Left kidney (tissue), 8 donors: ENCODE measurements at places on chromosomes 12 and 14. TPM values are rescaled to one million over a fixed set of nuclear protein-coding genes. Genes with fewer than 3 reads are reported as not detected.

The GPR132 gene
- 0.33 TPM for polyA plus RNA-seq

The NPAS3 gene
- polyA plus RNA-seq = 8.7 TPM

The DAO gene
- polyA plus RNA-seq = 0.58 TPM

The SERPINA12 gene
- polyA plus RNA-seq = 0.91 TPM

The TUBA1A gene
- polyA plus RNA-seq = 433 TPM

The TDRD9 gene
- polyA plus RNA-seq = 7.2 TPM

The GARIN6 gene
- polyA plus RNA-seq = not detected

The RBM25 gene
- 227 TPM for polyA plus RNA-seq

The HCAR2 gene
- 0.57 TPM for polyA plus RNA-seq

The PRORP gene
- polyA plus RNA-seq = 32.7 TPM

The SLC7A8 gene
- 92.4 TPM for polyA plus RNA-seq

The BIN2 gene
- polyA plus RNA-seq = 3.2 TPM

The TAS2R9 gene
- not detected for polyA plus RNA-seq

The TGM1 gene
- 2.3 TPM for polyA plus RNA-seq

The ADAM21 gene
- 0.93 TPM for polyA plus RNA-seq

The KRT7 gene
- polyA plus RNA-seq = 56.5 TPM

The ANO4 gene
- 2.1 TPM for polyA plus RNA-seq

The ATG2B gene
- polyA plus RNA-seq = 47.8 TPM

The OLR1 gene
- polyA plus RNA-seq = 1.3 TPM

The OR4Q2 gene
- not detected for polyA plus RNA-seq

The SLC17A8 gene
- polyA plus RNA-seq = 0.35 TPM

The MUCL1 gene
- 0.25 TPM for polyA plus RNA-seq

The ACTR10 gene
- 112 TPM for polyA plus RNA-seq

The SLCO1B1 gene
- polyA plus RNA-seq = not detected

The PLCZ1 gene
- polyA plus RNA-seq = 1.3 TPM

The CLEC7A gene
- polyA plus RNA-seq = 2.8 TPM

The KLHDC2 gene
- 174 TPM for polyA plus RNA-seq

The FNTB gene
- polyA plus RNA-seq = 35.0 TPM

The AQP6 gene
- polyA plus RNA-seq = 21.1 TPM

The PPP1R36 gene
- 1.5 TPM for polyA plus RNA-seq

The MSRB3 gene
- polyA plus RNA-seq = 21.8 TPM

The FITM1 gene
- polyA plus RNA-seq = 1.1 TPM

The LMNTD1 gene
- polyA plus RNA-seq = not detected

The ENO2 gene
- polyA plus RNA-seq = 14.8 TPM

The ALG10B gene
- polyA plus RNA-seq = 15.7 TPM

The ZNF410 gene
- 65.5 TPM for polyA plus RNA-seq

The CCDC196 gene
- 0.38 TPM for polyA plus RNA-seq

The P2RX2 gene
- 1.7 TPM for polyA plus RNA-seq

The RERG gene
- polyA plus RNA-seq = 34.5 TPM

The PDE3A gene
- 26.8 TPM for polyA plus RNA-seq

The HOXC10 gene
- 62.2 TPM for polyA plus RNA-seq

The ADGRD1 gene
- polyA plus RNA-seq = 13.7 TPM

The PLEKHG7 gene
- 0.68 TPM for polyA plus RNA-seq

The ANKRD33 gene
- polyA plus RNA-seq = 0.17 TPM

The PPM1A gene
- polyA plus RNA-seq = 85.2 TPM

The PROX2 gene
- polyA plus RNA-seq = 4.3 TPM

The ARHGDIB gene
- 42.8 TPM for polyA plus RNA-seq

The TCL1B gene
- polyA plus RNA-seq = 0.60 TPM
